Suppressor macrophage (primary cell): ENCODE measurements at places on chromosomes 7 and 10.

DNA sequence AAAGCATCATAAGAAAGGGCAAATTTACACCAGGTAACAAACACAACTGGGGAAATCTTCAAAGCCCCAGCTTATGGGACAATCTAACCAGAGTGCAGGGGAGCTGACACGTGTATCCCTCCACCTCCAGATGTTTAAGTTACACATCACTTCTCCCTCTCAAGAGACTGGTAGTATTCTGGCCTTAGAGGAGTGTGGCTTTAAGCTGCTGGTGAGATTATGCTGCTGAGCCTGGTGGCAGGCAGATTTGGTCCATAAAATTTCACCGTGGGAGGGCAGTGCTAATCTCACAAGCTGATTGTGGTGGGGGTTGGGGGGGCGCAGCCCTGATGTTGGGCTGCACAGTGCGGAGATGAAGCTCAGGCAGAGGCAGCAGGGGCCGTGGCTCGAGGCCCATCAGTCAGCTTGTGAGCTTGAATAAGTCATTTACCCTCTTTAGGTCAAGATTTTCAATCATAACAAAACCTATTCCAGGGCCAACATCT is 431.0 kb upstream of the GALNT17 start:
- no peak for DNase-seq

GRCh38 chr7:5550385-5550784 is 126.8 kb upstream of the TNRC18 start:
- DNase-seq, result no peak

DNA sequence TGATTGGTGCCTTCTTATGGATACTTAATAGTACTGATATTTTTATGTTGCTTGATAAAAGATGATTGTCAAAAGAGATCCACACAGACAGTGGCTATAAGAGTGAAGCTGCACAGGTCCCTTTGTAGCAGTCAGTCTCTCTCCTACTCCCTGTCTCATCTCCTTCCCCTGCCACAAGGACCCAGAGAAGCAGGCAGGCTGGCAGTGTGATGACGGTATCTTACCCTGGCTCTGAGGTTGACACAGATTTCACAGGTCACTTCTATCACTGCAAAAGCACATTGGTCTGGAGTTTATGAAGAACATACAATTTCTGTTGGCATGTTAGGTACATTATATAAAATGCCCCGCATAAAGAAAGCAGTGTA is 64.4 kb upstream of the AHR start:
- peak; percentile 57 for DNase-seq

DNA sequence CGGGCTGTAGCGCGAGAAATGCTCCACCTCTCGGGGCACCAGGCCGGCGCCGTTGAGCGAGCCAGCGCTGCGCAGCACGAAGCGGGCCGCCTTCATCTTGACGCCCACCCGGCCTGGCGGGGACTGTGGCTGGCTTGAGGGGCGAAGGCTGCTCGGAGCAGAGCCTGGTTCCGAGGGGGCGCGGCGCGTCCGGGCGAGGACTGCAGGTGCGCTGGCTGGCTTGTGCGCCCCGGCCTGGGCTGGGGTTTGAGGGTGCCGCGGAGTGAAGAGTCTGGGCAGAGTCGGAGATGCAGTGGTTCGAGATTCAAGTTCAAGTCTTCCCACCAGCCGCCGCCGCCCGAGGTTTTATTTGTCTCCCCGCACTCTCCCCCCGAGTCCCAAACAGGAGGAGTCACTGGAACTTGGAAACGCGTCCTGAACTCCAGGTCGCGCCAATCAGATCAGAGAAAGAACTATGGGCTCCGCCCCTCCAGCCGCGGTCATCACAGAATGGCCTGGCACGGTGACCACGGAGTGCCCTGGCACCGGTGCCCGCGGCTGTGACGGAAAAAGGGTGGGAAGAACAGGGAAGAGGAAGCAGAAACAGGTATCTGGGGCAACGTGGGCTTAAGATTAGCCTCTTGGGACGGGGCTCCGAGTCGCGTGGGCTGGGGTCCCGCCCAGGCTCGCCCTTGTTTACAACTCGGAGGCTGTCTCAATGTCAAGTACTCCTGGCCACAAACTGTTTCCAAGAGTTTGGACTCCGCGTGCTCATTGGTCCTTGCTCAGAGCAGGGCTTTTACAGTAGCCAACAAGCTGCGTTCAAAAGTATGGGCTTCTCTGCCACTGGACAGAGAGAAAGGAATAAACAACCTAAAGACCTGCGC is at the start of gene PDK4:
PDK4 (minus strand) TSS at position 319 of the 866 bp plus-strand sequence; CDS start at position 96, 223 bp downstream.
- peak; percentile 88 for DNase-seq

- DNase-seq, result no peak
Measured at GRCh38 chr10:108631332-108631731, 1292.0 kb downstream of the XPNPEP1 start.

DNA sequence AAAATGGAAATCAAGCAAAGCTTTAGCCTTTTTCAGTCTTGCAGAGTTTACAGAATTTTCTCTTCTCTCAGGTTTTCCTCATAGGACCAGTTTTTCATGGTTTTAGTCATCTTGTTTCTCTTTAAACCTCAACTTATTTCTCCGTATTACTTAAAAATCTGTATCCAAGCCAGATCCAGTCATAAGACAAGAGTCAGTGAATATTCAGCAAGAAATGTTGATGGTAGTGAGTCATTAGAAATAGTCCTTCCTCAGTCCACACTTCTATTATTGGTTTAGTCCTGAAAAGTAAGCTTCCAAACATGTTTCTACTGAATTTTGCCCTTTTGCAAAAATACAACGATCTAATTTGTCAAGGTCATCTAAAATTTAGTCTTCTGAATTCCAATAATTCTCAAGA is 107.0 kb downstream of the VIM start:
- no peak for DNase-seq

DNA sequence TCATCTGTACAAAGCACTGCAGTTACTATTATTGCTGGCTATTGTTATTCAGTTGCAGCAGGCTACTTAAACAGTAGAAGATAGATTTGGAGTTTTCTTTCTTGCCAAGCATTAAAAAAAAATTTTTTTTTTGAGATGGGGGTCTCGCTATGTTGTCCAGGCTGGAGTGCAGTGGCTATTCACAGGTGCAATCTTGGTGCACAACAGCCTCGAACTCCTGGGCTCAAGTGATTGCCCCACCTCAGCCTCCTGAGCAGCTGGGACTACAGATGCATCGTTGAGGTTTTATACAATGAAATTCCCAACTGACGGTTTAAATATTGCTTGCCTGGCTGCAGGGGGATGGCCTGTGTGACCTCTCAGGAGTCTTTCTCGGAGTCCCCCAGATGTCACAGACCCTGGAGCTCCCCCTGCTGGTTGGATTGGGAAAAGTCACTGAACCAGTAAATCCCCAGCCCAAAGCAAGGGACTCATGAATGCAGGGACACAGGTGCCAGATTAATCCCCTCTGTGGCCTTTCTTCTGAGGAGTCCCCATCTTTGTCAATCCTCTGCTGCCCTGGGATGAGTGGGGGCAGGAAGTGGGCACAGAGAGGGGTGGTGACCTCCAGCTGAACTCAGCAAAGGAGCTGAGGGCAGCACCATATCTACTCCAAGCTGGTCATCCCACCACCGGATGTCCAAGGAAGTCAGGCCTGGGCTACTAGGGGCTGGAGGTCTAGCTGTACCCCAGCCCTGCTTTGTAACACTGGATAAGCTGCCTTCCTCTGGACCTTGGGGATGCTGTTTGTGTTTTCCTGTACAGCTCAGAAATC is 149.6 kb downstream of the C10orf105 start:
- peak; percentile 72 for DNase-seq

DNA sequence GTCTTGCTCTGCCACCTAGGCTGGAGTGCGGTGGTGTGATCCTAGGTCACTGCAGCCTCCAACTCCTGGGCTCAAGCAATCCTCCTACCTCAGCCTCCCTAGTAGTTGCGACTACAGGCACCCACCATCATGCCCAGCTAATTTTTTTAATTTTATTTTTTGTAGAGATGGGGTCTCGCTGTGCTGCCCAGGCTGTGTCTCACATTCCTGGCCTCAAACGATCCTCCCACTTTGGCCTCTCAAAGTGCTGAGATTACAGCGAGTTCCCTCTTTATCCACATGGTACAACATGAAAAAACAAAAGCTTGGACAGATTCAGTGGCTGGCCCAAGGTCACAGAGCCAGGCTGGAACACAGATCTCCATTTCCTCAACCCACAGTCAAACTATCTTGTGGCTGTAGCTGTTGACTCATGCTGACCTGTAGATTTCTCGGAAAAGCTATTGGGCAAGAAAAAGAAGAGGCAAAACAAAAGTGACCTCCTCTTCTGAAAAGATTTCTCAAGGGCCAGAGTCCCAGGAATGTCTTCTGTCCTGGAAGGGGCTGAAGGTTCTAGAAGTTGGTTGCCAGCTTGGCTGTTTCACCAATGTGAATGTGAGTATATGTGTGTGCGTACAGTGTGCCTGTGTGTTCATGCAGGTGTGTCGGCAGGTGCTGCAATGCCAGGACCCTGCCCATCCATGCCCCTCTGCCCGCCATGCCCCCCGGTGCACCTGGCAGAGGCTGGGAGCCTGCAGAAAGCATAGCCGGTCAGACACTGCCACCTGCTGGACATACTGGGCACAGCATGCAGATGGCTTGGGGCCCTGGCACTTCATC is 28.4 kb downstream of the TMEM130 start:
- peak; percentile 76 for DNase-seq

DNA sequence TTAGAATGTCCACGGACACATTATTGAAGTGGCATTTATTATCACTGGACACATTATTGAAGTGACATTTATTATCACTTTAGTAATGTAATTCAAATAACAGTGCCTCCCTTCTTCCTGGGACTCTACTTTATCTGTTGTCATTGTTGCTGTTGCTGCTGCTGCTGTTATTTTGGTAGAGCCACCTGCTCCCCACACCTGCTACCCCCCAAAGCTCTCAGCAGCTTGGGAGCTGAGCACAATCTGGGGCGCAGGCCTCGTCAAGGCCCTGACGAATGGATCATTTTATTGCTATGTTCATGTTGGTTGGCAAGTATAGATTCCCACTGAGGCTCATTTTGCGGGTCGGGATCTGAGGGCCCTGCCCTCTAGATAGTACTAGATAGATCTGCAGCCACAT is 24.8 kb downstream of the FIGNL1 start:
- DNase-seq, result no peak

- no peak for DNase-seq
Measured at GRCh38 chr10:17352583-17352982, 101.8 kb downstream of the ST8SIA6 start.

DNA sequence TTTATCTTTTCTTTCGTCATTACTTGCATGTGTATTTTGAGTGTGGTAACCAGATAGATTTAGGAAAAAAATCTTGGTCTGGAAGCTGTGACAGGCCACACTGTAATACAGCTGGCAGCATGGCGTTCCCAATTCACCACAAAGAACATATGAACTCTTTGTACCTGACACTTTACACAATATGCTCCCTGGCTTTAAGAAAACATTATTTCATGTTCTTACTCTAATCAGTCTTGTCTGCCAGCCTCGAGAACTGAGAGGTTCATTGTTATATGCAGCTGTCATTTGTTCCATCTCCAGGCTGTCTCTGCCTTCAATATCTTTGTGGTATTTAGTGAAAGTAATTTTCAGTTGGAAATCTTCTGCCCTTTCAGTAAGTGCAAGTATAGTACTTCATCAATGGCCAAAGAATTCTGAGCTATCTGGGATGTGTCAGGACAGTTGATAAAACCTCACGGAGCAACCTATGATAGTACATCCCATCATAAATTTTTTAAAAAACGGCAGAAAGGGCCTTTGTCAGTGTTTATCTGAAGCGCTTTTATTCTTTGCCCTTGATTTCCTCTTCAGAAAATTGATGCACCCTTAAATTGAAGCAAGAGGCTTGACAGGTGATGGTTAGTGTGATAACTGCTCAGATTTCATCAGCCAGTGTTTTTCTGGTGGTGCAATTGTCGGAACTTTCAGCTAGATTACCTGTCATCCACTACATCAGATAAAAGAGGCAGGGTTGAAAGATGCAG is 146.3 kb upstream of the SP8 start:
- DNase-seq, result no peak

GRCh38 chr7:135879233-135879632 is 97.9 kb downstream of the MTPN start:
- DNase-seq, result no peak

- DNase-seq, result no peak
Measured at GRCh38 chr7:43668035-43668434, 61.3 kb downstream of the COA1 start.

- no peak for DNase-seq
Measured at GRCh38 chr10:86340991-86341260, 25.7 kb downstream of the GRID1 start.

DNA sequence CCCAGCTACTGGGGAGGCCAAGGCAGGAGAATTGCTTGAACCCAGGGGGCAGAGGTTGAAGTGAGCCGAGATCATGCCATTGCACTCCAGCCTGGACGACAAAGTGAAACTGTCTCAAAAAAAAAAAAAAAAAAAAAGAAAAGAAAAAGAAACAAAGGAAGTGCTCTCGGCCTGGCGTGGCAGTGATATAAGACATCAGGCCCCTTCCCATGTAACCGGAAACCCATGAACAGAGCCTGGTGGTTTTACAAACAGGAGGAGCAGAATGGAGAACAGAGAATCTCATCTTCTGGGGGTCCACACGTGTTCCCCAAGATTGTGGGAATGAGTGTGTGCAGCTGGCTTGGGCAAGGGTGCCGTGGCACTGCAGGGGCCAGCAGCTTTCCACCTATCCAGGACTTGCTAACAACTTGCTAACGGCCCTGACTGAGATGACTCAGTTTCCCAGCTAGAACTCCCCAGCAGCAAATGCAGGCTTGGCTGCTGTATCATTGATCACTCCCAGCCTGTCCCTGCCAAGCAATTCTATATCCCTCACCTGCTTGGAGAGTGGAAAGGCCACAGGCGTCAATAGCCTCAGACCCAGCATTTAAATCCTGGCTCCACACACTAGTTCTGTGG is 103.0 kb downstream of the COL26A1 start:
- DNase-seq, result peak; percentile 10

DNA sequence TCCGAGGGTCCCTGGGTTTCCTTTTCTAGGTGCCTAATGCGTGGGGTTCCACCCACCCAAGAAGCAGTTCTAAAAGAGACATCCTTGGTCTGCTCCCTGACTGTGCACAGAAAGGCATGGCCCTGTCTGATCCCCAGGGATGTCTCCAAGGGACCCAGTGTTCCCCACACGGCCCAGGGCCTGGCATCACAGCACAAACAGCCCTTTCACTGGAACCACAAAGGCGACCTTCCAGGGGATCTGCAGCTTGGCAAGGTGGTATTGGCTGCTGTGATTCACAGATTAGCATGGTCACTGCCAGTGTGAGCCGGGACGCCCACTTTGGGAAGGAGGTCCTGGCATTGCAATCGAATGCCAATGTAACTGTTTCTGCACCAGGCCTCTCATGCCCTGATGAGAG is 6.4 kb downstream of the KCNMA1 start:
- no peak for DNase-seq

DNA sequence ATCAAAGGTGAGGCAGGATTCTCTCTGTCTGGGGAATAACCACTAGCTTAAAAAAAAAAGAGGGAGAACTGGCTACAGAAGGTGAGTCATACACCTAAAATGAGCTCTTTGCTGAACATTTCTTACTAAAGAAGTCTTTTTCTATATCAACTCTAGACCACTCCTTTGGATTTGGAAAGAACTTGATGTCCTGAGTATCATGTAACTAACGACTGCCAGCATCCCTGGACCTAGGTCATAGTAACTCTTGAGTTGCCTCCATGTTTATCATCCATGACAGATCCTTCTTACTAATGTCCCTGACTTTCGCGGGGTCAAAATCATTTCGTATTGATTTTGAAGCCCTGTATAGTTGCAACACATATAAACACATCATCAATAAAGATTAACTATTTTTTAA is 89.1 kb downstream of the CNOT4 start:
- DNase-seq, result no peak

GRCh38 chr10:78913219-78914059 is 155.3 kb upstream of the ZMIZ1 start:
- DNase-seq, result no peak

GRCh38 chr7:108073305-108074070 is 56.7 kb downstream of the LAMB4 start:
- no peak for DNase-seq

- no peak for DNase-seq
Measured at GRCh38 chr10:8874972-8875371, 820.5 kb downstream of the GATA3 start.
